LHCN-M2 (cell line): ENCODE measurements at places on chromosomes 3 and 15.

- DNase-seq, result no peak
Observed at GRCh38 chr3:123267821-123268220, 66.1 kb downstream of the SEC22A start.

DNA sequence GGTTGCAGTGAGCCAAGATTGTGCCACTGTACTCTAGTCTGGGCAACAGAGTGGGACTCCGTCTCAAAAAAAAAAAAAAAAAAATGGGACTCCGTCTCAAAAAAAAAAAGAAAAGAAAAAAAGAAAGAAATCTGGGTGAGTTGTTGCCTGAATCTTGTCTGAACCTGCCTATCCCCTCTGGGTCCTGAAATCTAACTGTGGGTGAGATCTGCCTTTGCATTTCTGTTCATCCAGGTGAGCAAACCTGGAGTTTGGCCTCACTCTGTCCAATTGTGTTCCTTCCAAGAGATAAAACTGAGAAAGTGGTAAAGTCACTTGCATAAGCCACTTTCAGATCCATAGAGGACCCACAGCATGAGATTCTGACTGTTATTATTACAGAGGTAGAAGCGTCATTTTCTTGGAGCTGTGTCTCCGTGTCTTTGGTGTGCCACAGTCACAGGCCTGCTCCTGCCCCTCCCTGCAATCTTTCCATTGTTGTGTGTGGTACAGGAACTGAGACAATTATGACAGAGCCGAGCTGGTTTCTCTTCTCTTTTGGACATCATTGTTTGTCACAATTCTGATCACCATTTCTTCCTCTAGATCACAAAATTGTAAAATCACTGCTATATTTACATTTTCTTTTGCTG lies 235.9 kb downstream of the LPP start:
- no peak for DNase-seq

DNA sequence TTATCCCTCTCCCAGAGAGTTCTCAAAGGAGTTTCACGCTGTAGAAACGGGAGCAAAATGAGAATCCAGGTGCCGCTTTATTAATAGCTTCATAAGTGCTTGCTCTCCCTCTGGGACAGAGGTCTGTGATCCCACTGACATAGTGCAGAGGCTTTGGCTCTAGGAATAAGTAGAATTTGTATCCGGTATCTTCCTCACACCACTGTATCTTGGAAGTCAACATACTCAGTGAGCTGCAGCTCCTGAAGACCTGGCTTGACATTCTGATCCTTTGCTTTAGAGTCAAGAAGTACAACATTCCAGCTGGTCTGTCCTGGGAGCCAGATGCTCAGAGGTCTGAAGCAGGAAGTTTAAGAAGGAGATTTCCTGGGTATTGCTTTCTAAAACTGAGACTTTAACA lies 323.0 kb downstream of the LPP start:
- no peak for DNase-seq

GRCh38 chr3:69214241-69214640 lies 91.8 kb upstream of the LMOD3 start:
- peak; percentile 44 for DNase-seq

DNA sequence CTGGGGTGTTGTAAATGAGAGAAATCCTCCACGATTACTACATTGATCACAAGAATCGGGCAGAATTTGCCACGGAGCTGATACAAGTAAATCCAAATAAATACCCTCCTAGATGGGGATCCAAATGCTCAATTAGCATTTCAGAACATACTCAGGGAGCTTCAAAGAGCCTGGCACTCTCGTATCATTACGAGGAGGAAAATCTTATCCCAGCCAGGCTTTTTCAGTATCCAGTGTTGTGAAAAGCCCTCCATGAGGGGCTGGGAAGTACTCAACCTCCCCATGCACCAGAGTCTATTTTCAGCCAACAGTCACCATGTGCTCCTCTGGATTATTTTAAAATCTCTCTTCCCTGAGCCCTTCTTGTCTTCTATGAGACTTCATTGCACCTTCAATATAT lies 122.6 kb upstream of the ARRDC4 start:
- no peak for DNase-seq

DNA sequence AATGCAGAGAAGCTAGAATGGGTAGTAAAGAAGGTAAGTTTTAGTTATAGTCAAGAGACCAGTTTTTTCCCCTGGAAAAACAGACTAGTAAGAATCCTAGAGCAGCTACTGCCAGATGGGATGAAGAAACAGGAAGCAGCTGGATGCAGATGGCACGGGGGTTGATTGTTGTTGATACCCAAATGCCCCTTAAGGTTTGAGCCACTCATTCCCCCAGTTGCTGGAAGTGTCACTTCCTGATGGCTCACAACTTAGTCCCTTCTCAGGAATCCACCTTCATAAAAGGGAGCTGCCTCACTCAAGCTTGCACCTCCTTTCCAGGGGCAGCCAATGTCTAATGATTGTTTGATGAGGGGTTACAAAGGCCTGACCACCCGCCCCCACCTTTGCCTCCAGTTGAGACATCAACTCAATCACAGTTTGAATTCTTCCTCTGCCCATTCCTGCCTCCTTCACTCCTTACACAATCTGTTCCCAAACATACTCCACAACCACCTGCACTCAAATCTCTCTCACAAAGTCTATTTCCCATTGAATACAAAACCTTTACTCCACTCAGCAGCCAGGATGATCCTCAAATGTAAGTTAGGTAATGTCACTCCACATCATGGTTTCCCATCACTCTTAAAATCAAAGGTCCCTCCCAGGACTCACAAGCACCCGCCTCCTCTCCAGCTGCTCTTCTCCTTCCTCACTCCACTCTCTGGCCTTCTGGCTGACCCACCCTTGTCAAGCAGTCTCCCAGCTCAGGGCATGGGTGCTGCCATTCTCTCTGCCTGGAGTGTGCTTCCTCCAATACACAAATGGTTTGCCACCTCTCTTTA lies 450.1 kb upstream of the THBS1 start:
- DNase-seq, result peak; percentile 77

DNA sequence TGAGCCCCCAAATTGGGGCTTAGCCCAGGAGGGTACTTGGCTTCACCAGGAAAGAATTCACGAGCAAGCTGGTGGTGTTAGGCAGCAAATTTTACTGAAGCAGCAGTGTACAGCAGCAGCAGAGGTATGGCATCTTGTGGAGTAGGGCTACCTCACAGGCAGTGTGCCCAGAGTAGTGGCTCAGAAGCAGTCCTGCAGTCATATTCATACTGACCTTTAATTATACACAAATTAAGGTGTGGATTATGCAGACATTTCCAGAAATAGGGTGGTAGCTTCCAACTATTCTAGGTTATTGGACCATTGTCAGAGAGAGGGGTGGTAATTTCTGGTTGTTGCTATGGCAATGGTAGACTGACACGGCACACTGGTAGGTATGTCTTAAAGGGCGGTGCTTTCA lies 20.7 kb upstream of the CADPS start:
- no peak for DNase-seq

- DNase-seq, result no peak
Observed at GRCh38 chr3:50530001-50530970, 26.9 kb upstream of the CACNA2D2 start.

- no peak for DNase-seq
Observed at GRCh38 chr15:50476143-50476542, 51.9 kb downstream of the USP8 start.
